ENCODE measurements at places on chromosomes 5 and 9.
A peak's percentile ranks its signal among the peaks of the same experiment; 100 is the strongest.

- no peak for DNase-seq
Observed at GRCh38 chr5:66247176-66247960, 103.3 kb downstream of the SREK1 start.

DNA sequence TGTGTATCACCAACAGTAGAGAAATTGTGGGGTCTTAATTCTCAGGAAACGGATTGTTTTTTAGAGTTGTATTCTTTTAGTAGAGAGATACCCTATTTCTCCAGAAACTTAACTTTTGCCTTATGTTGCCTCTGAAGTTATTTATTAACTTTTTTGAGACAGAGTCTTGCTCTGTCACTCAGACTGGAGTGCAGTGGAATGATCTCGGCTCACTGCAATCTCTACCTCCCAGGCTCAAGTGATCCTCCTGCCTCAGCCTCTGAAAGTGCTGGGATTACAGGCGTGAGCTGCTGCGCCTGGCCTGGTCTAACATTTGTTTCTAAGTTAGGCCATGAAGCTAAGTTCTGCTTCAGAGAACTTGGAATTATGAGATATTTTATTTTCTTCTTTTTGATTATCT is 75.0 kb downstream of the CFAP95 start:
- DNase-seq: no peak

DNA sequence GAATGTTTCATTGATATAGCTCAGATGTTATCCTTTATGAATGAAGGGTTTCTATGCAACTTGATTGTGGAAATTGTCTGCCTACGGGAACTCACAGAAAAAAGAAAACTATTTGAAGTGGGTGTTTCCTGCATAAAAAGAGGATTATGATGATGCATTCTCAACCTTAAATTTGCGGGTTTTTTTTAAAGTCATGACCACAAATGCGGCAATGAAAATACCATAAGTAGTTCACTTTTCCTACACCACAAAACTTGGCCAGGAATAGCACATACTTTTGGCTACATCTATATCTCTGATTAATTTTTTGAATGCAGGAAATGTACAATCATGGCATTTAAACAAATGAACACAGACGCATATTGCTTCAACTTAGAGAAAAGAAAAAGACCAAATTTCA is 754.7 kb downstream of the DTWD2 start:
- no peak for DNase-seq

DNA sequence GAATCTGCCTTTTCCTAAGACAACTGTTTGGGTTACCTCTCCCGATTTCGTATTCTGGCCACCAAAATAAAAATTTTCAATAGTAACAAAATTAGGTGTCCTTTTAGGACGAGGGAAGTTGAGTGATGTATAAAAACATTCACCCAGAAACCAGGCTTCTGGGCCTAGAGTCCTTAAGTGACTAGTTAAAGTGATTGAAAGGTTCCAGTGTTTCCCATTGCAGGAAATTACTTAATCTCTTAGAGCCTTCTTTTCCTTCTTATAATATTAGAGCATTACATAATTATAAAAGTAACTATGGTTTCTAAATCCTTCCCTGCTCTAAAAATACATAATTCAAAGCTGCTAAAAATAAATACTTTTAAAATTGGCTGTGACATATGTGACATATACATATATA is 7.3 kb downstream of the MCIDAS start:
- no peak for DNase-seq

DNA sequence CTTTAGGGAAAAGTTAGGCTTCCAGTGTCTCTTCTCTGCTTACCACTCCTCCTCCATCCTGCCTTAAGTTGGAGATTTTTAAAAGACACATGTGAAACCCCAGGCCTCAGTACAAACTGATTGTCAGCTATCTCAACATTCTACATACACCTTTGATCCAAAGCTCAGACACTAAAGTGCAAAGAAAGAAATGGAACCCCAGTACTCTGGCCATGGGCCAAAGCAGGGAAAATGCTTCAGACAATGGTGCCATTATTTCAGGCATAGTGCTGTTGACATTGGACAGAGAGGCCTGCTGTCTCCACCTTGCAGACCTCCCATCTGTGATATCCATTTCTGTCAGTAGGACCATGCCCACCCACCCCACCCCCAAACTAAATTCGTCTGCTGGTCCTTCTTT is 49.1 kb downstream of the G3BP1 start:
- DNase-seq: peak; percentile 22

DNA sequence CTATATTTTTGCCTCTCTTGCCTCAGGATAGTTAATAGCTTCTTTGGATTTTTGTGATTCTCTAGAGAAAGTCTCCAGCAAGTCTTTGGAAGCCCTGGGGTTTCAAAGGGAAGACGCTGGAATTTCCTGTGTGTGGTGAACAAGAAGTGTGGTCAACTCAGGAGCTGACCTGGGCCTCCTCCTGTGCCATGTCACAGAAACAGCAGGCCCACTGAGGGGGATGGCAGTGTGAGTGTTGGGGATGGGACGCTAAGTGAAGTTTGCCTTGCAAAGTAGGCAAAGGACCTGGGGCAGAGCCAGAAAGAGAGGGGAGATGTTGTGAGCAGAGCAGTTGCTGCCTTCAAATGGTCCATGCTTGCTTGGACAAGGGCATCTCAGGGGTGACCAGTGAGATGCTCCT is 226.3 kb downstream of the DMRT2 start:
- DNase-seq: no peak

- no peak for DNase-seq
Observed at GRCh38 chr5:32839106-32839505, 128.0 kb downstream of the NPR3 start.

DNA sequence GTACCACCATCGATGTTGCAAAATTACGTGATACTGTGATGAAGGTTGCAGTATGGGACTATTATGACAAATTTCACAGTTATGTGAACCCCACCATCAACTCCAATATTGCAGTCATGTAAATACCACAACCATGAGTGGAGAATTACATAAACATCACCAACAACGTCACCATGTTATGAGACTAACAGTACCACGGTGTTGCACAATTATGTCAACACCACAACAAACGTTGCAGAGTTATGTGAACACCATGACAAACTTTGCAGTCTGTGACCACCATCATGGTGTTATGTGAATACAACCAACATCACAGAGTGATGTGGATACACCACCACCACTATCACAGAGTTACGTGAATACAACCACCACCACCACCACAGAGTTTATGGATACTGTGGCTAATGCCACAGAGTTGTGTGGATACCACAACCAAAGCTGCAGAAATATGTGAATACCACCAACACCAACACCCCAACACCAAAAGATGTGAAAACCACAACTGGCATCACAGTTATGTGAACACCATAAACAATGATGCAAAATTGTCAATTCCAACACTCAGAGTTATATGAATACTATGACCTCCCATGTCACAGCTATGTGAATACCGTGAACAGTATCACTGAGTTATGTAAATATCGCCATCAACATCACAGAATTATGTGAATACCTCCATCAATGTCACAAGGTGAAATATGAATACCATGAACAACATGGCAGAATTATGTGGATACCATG is 62.4 kb downstream of the SHC3 start:
- DNase-seq: no peak

DNA sequence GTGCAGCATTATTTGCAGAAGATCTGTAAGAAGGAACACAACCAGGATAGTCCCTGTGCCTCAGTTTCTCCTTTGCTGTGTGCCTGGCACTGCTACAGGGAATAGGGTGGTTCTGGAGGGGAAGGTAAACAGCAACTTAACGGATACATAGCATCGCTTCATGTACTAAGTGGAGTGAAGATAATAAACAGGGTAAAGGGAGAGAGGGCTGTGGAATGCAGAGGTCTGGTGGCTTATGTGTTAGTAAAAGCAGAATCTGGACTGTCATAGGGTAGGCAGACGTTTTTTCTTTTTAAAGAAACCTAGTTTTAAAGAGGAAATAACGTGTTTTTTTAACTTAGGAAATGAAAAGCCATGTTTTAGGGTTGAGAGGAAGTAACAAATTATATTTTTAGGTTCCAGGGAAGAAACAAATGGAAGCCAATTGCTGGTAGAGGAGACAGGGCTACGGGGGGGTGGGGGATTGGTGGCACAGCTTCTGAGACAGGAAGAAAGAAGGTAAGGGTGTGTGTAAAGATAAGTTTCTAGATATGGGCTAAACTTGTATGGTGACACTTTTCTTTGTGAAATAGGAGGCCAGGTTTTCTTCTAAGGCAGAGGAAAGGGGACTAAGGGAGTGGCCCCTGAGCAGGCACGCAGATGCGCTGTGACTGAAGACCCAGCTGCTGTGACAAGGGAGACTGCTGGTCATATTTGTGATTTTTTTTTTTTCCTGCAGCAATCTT is 1.3 kb downstream of the GNG10 start:
- DNase-seq: no peak

GRCh38 chr5:113489299-113489698 is 1.0 kb upstream of the MCC start:
- no peak for DNase-seq

DNA sequence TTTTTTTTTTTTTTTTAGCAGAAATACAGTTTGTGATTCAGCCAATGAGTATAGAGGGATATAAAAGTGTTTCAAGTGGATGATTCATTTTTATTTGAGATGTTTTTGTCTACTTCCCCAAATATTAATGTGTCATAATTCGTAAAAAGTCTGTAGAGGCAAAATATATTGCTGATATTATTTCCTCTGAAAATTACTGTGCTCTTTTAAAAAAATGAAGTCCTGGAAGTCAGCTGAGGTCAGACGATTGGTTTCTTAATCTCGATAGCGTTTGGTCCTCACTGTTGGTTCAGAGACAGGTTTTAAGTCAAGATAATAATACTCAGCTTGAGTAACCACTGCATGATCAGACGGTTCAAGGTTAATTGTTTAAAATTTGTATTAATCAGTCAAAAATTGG is 19.5 kb downstream of the IL9 start:
- DNase-seq: no peak

GRCh38 chr5:92421942-92422341 is 1038.8 kb upstream of the ARRDC3 start:
- no peak for DNase-seq

DNA sequence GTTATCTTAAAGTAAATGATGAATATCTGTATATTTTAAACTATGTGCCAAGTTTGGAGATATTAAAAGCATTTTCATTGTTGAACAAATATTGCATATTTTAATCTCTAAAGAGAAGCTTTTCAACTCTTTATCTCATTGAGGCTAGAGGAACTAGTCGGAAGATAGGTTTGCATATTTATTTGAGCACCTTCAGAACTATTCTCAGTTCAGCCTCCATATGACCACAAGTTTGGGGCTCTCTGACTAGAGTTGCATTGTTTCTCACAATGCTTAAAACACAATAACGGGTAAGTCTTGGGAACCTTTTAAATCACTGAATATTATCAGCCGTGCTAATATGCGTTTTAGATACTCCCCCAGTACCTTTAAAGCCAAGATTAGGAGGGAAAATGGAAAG is 47.3 kb upstream of the CTXN3 start:
- DNase-seq: no peak

DNA sequence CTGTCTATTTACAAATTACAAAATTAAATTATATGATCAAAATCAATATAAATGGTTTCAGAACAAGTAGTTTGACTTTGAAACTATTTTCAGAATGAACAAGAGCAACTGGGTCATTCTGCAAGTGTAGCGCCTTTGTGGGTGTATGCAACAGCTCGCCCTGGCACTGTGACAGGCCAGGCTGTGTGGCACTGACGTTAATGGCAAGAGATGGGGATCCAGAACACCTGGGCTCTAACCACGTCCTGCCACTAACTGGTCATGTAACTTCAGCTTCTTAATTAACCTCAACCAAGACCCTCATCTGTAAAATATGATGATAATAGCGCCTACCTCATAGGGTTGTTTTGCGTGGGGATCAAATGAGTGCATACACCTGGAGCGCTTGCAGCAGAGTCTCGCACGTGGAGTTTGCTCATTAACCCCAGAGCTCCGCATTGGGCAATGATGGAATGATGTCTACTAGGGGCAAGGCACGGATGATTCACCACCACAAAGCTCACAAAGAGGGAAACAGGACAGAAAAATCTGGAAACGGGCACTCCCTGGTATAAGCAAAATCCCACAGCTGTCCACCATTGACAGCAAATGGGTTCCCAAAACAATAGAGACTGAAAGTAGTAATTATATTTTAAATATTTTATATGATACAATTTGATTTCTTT is 639.4 kb downstream of the SEMA5A start:
- no peak for DNase-seq

DNA sequence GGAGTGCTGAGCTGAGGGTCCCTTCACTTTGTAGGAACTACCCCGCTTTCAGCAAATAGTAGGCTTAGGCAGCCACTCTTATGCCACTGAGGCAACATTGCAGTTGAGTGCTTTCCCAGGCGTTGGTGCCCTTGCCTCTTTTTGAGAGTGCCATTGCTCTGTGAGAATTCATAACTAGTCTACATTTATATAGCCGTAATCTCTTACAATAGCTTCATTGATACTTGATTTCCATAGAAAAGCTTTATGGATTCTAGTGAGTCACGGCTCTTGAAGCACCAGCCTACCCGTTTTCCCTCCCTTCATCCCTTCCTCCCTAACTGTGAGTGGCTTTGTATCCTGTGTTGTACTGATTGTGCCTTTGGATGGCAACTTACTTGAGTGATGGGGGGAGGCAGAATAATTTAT is 283.9 kb downstream of the AOPEP start:
- DNase-seq: peak; percentile 86

DNA sequence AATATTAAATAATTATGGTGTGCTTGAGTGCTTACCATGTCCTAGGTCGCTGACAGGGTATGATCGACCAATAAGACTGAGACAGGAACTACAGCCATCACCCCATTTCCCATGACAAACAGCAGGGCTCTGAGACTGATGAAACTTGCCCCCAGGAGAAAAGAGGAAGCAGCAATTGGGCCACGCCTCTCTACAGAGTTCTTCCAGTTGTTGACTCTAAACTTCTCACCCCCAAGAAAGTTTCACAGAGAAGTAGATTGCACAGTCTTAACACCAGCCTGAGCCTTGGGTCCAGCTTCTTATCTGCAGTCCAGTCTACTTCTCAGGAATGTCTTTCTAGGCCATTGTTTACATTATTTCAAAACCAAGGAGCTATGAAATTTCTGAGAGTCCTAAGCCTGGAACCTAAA is 182.2 kb upstream of the ANKRD55 start:
- DNase-seq: peak; percentile 67

DNA sequence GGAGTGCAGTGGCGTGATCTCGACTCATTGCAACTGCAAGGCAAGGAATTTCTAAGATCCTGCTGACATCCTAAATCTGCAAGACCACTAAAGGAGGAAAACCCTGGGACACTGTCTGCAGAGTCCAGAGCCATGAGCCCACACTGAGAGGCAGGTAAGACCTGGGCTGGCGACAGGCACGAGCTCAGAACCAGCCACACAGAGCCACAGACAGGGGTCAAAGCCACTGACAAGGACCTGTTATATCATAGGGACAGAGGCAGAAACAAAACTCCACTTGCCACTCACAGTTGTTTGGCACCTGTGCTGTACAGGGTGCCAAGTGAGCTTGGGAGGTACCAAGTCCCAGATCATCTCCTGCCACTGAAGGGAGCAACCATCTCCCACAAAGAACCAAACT is 34.2 kb downstream of the IPPK start:
- DNase-seq: no peak

DNA sequence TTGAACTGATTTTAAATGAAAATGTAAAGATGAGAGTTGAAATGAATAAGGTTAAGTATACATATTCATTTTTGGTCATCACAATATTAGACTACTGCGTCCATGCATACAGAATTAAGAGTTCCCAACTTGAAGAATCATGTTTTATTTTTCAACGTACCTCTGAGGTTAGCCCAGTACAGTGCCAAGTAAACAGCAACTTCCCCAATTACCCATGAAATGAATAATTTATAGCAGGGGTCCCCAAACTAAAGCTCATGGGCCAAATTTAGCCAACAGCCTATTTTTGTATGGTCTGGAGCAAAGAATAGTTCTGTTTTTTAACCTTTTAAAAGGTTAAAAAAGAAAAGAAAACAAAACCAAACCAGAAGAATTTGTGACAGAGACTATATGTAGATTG is 167.9 kb downstream of the CDC42SE2 start:
- no peak for DNase-seq

Data from Ammon's horn (tissue), 1 donor.